Kasumi-1 (cell line): ENCODE measurements at places on chromosomes 5 and 9.

GRCh38 chr5:173420108-173420507 lies 91.9 kb upstream of the STC2 start:
- no peak for DNase-seq

DNA sequence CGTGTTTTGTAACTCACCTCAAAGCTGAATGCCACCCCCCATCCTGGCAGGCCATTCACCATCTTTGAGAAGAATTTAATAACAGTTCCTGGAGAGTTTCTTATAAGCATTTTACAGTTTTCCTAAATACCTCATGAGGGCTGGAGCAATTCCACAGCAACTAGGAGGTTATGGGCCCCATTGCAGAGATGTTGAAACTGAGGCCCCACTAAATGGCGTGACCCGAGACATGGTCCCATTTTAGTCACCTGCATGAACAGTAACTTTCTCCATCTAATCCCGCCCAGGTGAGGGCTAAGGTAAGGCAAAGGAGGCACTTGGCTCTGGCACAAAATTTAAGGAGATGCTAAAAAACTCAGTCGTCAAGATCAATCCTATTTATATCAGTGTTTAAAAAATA lies 77.5 kb downstream of the PPARGC1B start:
- DNase-seq: no peak

- no peak for DNase-seq
These were observed 8.6 kb downstream of the MFAP3 start for GRCh38 chr5:154047324-154047723.

GRCh38 chr9:134653259-134654009 lies 11.8 kb downstream of the COL5A1 start:
- DNase-seq: no peak

GRCh38 chr5:40497573-40497972 lies 182.1 kb upstream of the PTGER4 start:
- no peak for DNase-seq

DNA sequence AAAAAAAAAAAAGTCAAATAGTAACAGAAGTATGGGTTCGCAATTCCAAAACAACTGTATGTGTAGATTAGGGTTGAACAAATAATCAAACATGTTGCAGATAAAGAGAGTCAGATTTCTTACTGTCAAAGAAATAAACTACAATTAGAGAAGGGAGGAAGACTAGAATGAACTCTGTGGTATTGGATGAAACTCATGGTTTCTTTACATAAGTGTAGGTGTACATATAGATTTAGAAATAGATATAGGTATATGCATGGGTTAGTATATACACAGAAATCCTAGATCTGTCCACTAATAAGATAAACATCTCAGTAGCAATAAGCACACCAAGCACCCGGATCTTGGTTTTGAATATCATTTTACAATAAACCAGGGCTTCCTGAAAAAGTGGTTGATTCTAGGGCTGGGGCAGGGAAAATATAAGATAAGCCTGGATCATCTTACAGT lies 21.3 kb downstream of the DTWD2 start:
- no peak for DNase-seq
